ENCODE measurements at places on chromosomes 6 and 20.

GRCh38 chr6:93799226-93799625 is 379.9 kb upstream of the EPHA7 start:
- no peak for DNase-seq
- no peaks in the 10 kb centered on the region for H3K27me3 ChIP-seq
- H3K36me3 ChIP-seq = no peaks in the 10 kb centered on the region
- no peaks in the 10 kb centered on the region for H3K4me1 ChIP-seq
- H3K27ac ChIP-seq = no peak overlapping the region
- no peak overlapping the region for H3K4me3 ChIP-seq

GRCh38 chr20:11697646-11698045 is 220.0 kb upstream of the BTBD3 start:
- peaks cover 6% of the 10 kb centered on the region for H3K4me1 ChIP-seq
- no peaks in the 10 kb centered on the region for H3K36me3 ChIP-seq
- H3K27ac ChIP-seq = peak overlapping the region; percentile 38
- DNase-seq = no peak

- H3K27ac ChIP-seq = no peak overlapping the region
- DNase-seq = no peak
- no peak overlapping the region for H3K4me3 ChIP-seq
- no peaks in the 10 kb centered on the region for H3K4me1 ChIP-seq
- H3K36me3 ChIP-seq = no peaks in the 10 kb centered on the region
- no peaks in the 10 kb centered on the region for H3K27me3 ChIP-seq
Measured at GRCh38 chr20:36266189-36266588, 29.9 kb downstream of the AAR2 start.

DNA sequence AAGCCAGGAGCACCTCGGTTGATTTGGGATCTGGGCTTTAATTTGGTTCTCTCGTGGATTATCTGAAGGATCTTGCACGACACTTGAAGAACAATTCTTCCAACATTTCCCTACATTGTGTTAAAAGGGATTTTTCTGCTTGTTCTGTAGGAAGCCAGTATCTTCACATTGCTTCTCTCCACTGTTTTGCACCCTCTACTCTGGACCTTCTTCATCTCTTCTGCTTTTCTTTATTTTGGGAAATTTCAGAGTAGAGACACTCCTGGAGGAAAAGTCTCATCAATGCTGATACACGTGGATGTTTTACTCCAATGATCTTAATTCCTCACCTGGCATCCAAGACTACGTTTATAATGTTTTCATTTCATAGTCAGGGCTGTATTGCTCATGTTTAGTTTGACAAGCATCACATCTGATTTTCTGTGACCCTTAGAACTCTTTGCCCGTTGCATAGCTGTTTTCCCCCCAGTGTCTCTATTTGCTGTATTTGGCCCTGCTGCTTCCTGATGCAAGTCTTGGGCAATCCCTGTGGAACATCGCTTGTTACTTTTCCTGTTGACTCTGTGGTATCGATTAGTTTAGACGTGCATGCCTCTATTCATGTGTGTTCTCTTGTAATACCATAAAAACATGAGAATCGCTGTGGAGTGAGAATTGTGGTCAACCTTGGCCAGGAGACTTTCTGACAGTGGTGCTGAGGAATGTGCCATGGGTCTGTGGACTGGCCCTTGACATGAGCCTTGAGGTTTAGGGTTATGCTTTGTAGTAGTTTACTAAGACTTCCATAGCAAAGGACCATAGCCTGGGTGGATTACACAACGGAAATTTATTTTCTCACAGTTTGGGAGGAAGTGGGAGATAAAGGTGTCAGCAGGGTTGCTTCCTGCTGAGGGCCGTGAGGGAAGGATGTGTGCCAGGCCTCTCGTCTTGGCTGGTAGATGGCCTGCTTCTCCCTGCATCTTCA is 12.5 kb downstream of the PLCB1 start:
- H3K27me3 ChIP-seq = no peaks in the 10 kb centered on the region
- no peak overlapping the region for H3K27ac ChIP-seq
- DNase-seq = no peak
- H3K36me3 ChIP-seq = peaks cover 6% of the 10 kb centered on the region
- H3K4me3 ChIP-seq = no peak overlapping the region

DNA sequence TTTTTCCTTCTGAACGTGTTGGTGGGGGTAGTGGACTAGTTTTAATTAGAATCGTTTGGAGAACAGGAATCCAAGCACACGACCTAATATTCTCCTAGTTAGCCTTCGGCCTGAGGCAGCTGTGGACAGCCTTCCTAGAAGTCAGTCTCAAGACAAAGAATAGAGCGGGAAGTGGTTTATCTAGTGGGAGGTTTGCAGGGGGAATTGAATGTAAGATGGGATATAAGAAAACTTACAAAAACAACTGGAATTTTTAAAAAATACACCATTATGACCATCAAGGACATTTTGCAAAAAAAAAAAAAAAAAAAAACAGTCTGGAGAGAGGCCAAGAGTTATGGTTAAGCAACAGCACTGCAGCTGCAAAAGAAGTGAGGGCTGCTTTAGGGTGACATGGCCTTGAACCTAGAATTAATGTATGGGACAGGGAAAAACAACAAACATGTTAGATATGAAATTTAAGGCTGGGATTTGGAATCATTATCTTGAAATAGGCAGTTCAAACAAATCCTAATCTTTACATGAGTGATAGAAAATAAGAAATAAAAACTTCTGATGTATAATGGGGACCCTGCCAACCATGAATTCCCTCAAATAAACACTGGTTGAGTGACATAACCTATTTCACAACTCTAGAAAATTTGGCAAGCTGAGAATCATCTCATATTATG is 40.2 kb downstream of the PLAGL1 start:
- H3K27me3 ChIP-seq = no peaks in the 10 kb centered on the region
- H3K27ac ChIP-seq = no peak overlapping the region
- H3K36me3 ChIP-seq = peaks cover 19% of the 10 kb centered on the region
- H3K4me3 ChIP-seq = no peak overlapping the region
- DNase-seq = no peak

GRCh38 chr20:49318430-49319207 is 40.8 kb upstream of the ZNFX1 start:
- H3K36me3 ChIP-seq = no peaks in the 10 kb centered on the region
- DNase-seq = no peak
- peaks cover 91% of the 10 kb centered on the region for H3K27me3 ChIP-seq
- peak overlapping the region; percentile 82 for H3K4me3 ChIP-seq
- H3K4me1 ChIP-seq = peaks cover 7% of the 10 kb centered on the region

GRCh38 chr6:63928613-63929012 is 293.0 kb downstream of the PHF3 start:
- no peaks in the 10 kb centered on the region for H3K4me1 ChIP-seq
- no peaks in the 10 kb centered on the region for H3K36me3 ChIP-seq
- no peak overlapping the region for H3K27ac ChIP-seq
- peaks cover 3% of the 10 kb centered on the region for H3K27me3 ChIP-seq

- peaks cover 11% of the 10 kb centered on the region for H3K4me1 ChIP-seq
- H3K27me3 ChIP-seq = no peaks in the 10 kb centered on the region
- DNase-seq = no peak
Measured at GRCh38 chr20:2839732-2840137, 720 bp downstream of the PCED1A start.

DNA sequence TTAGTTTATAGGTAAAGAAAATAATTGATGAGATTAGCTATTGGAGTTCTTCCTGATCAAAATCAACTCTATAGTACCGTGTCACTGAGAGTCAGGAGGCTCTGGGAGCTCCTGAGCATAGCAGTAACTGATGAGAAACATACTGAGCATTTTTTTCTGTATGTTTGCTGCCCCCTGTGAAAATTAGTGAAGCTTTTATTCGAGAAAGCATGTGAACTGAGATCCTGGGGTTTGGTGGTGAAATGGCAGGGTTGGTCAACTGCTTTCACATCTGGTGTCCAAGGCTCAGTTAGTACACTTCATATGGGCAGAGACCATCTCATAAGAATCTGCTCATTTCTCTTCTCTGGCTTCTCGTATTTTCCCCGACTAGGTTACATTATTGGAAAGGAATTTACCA is 4.1 kb upstream of the ABT1 start:
- peaks cover 54% of the 10 kb centered on the region for H3K27me3 ChIP-seq
- no peak for DNase-seq

DNA sequence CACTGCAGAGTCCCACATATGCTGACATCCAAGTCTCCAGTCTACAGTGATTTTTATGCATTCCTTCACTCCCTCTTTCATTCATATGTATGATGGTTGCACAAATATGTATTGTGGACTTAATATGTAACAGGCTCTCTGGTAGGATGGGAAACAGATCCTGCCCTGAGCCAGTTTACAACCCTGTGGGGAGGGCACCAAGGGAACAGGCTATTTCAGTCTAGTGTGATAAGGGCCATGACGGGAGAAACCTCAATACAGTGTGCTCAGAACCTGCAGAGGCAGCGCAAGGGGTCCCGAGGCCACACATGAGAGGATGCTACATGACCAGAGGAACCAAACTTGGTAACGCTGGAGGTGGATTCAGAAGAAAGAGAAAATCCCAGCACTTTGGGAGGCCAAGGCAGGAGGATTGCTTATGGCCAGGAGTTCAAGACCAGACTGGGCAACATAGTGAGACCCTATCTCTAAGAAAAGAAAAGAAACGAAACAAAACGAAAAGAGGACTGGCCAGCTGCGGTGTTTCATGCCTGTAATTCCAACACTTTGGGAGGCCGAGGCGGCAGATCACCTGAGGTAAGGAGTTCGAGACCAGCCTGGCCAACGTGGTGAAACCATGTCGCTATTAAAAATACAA is 249.8 kb upstream of the JARID2 start:
- no peak for DNase-seq
- no peaks in the 10 kb centered on the region for H3K27me3 ChIP-seq
- H3K36me3 ChIP-seq = no peaks in the 10 kb centered on the region

GRCh38 chr20:59614714-59615113 is 10.4 kb downstream of the PHACTR3 start:
- H3K27ac ChIP-seq = no peak overlapping the region
- no peaks in the 10 kb centered on the region for H3K4me1 ChIP-seq
- peaks cover 76% of the 10 kb centered on the region for H3K27me3 ChIP-seq
- no peak overlapping the region for H3K4me3 ChIP-seq
- DNase-seq = no peak

DNA sequence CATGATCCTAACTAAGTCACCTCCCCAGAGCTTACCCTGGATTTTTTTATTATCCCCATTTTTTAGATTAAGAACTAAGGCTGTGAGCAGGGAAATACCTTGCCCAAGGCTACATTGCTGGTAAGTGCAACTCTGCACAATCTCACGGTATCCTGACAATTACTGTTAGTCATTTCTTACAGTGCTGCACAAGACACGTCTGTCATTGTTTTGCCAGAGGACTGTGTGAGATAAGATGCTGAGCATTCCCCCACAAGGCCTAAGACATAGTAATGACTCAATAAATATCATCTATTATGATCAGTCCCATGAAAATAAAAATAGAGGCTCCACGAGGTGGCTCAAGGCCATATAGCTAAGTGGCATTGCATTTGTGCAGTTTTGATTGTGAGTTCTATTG is 21.0 kb downstream of the PFDN4 start:
- H3K27ac ChIP-seq = no peak overlapping the region
- H3K4me3 ChIP-seq = no peak overlapping the region
- H3K4me1 ChIP-seq = peaks cover 4% of the 10 kb centered on the region
- H3K36me3 ChIP-seq = no peaks in the 10 kb centered on the region

- no peak for DNase-seq
- H3K36me3 ChIP-seq = no peaks in the 10 kb centered on the region
- H3K4me3 ChIP-seq = peak overlapping the region; percentile 80
- H3K27ac ChIP-seq = peak overlapping the region; percentile 83
- peaks cover 49% of the 10 kb centered on the region for H3K27me3 ChIP-seq
Measured at GRCh38 chr6:27582928-27583725, 110.2 kb upstream of the ZNF184 start.

- no peaks in the 10 kb centered on the region for H3K27me3 ChIP-seq
- H3K36me3 ChIP-seq = no peaks in the 10 kb centered on the region
- DNase-seq = no peak
- H3K4me1 ChIP-seq = peaks cover 6% of the 10 kb centered on the region
Measured at GRCh38 chr6:137729866-137730629, 137.0 kb upstream of the TNFAIP3 start.

GRCh38 chr6:90098001-90098531 is 198.6 kb downstream of the BACH2 start:
- H3K36me3 ChIP-seq = peaks cover under 1% of the 10 kb centered on the region
- no peaks in the 10 kb centered on the region for H3K27me3 ChIP-seq
- no peak for DNase-seq
- no peak overlapping the region for H3K27ac ChIP-seq

DNA sequence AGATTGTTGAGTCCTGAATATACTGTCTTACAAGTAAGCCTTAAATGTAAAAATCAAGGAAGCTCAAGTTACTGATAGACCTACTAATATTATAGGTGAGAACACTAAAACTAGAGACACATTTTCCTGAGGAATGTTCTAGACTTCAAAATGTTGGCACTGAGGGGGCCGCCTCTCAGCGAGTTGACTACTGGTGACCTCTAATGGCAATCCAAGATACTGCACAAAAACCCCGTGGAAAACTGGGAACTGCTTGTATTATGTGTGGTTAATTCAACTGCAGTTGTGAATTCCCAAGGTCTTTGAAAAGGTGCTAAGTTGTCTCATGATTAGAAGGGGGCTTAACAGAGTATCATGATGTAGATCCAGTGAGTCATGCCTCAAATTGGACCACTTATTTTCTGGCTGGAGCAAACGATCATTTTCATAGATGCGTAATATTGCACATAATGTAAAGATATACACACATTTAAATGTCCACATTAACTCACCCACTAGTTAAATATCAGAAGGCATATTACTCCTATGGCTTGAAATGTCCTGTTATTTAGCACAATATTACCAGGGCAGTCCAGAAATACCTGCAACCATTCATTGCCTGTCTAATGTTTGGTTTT is 336.2 kb downstream of the FOXA2 start:
- no peak for DNase-seq
- no peak overlapping the region for H3K27ac ChIP-seq
- H3K4me3 ChIP-seq = no peak overlapping the region
- no peaks in the 10 kb centered on the region for H3K36me3 ChIP-seq
- H3K27me3 ChIP-seq = peaks cover 27% of the 10 kb centered on the region

DNA sequence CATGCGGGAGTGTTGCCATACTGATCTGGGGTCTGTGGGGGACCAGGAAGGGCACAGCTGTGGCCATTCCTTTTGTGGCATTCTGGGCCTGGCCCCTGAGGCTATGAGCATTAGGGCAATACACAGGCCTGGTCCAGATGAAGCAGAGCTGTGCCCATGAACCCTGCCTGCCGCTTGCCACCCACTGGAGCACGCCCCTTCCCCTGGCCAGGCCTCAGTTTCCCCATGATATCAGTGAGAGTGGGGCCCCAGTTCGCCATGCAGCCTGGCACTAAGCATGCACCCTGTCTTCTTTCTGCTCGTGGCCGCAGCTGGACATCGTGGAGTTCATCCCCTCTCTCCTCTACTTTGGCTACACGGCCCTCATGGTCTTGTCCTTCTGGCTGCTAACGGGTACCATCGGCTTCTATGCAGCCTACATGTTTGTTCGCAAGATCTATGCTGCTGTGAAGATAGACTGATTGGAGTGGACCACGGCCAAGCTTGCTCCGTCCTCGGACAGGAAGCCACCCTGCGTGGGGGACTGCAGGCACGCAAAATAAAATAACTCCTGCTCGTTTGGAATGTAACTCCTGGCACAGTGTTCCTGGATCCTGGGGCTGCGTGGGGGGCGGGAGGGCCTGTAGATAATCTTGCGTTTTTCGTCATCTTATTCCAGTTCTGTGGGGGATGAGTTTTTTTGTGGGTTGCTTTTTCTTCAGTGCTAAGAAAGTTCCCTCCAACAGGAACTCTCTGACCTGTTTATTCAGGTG is 42.4 kb downstream of the PLAGL2 start:
- no peak for DNase-seq
- H3K27me3 ChIP-seq = no peaks in the 10 kb centered on the region
- peaks cover 10% of the 10 kb centered on the region for H3K4me1 ChIP-seq
- H3K27ac ChIP-seq = no peak overlapping the region

GRCh38 chr6:17450397-17450796 is 57.0 kb downstream of the CAP2 start:
- H3K4me1 ChIP-seq = peaks cover 14% of the 10 kb centered on the region
- no peaks in the 10 kb centered on the region for H3K27me3 ChIP-seq
- H3K36me3 ChIP-seq = peaks cover 9% of the 10 kb centered on the region
- no peak for DNase-seq

Data from type B pancreatic cell (in vitro differentiated cells).